Osteoblast (primary cell): ENCODE measurements at places on chromosomes 3 and 15. TPM values are rescaled to one million over a fixed set of nuclear protein-coding genes. Genes with fewer than 3 reads are reported as not detected.

Gene C3orf80
- 1.2 and 2.2 TPM in 2 replicates for total RNA-seq

DNA sequence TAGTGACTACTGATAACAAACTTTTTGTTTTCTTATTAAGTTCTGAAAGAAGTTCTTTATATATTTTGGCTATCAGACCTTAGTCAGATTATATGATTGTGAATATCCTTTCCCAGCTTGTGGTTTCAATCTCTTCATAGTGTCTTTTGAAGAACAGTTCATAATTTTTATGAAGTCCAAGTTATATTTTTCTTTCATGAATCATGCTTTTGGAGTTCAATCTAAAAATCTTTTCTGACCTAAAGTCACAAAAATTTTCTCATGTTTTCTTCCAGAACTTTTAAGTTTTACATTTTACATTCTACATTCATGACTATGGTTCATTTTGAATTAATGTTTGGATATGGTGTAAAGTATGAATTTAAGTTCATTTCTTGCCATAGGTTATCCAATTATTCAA lies 34.2 kb upstream of the OCA2 start:
- DNase-seq = peak; percentile 77

DNA sequence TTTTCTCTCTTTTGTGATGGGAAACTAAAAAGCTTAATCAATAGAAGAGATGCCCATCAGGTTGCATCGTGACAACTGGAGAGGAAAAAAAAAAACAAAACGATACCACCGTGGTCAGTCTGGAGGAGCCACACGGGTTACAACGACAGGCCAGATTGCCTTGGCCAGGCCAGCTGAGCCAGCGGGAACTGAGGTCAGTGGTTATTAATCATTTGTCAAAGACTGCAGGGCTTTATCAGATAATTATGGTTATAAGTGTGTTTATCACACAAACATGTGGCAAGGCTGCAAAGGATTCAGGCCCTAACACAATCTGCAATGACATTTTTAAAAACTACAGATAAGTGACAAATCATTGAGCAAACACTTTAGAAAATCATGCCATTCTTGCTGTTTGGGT lies 135.0 kb upstream of the FAM3D start:
- DNase-seq = no peak

Gene CYP8B1
- total RNA-seq = not detected in 2 replicates

- no peak for DNase-seq
Observed at GRCh38 chr15:63347074-63347857, 34.4 kb downstream of the CA12 start.

- DNase-seq = peak; percentile 78
Observed at GRCh38 chr15:83205725-83206324, 1.8 kb downstream of the HDGFL3 start.

DNA sequence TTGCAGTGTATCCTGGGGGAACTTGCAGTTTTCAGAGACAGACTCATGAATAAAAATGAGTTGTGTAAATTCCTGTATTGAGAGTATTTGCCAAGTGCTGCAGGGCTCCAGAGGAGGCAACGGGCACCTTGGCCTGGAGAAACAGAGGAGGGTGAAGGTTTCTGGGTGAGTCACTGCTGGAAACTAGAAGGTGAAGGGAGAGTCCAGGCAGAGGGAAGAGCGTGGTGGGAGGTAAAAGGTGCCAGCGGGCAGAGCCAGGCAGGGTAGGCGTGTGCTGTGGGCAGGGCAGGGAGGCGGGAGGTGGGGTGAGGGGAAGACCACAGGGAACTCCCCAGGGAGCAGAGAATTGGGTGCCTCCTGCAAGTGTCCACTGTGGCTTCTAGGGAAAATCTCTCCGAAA lies 120.8 kb downstream of the SLCO3A1 start:
- DNase-seq = no peak

- no peak for DNase-seq
Observed at GRCh38 chr3:59709702-59710553, 660.1 kb upstream of the CFAP20DC start.

- no peak for DNase-seq
Observed at GRCh38 chr3:71039332-71039731, 544.2 kb downstream of the FOXP1 start.

GRCh38 chr3:186458306-186459107 lies 85.7 kb downstream of the CRYGS start:
- DNase-seq = no peak

DNA sequence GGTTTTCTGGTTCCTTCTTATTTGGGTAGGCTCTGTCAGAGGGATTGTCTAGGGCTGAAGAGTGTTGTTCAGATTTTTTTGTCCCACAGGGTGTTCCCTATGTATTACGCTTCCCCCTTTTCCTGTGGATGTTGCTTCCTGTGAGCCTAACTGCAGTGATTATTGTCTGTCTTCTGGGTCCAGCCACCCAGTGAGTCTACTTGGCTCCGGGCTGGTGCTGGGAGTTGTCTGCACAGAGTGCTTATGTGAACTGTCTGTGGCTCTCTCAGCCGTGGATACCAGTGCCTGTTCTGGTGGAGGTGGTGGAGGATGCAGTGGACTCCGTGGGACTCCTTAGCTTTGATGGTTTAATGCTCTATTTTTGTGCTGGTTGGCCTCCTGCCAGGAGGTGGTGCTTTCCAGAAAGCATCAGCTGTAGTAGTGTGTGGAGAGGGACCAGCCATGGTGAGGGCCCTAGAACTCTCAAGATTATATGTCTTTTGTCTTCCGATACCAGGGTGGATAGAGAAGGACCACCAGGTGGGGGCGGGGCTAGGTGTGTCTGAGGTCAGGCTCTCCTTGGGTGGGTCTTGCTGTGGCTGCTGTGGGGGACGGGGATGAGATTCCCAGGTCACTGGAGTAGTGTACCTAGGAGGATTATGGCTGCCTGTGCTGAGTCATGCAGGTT lies 53.8 kb downstream of the CCDC66 start:
- no peak for DNase-seq

DNA sequence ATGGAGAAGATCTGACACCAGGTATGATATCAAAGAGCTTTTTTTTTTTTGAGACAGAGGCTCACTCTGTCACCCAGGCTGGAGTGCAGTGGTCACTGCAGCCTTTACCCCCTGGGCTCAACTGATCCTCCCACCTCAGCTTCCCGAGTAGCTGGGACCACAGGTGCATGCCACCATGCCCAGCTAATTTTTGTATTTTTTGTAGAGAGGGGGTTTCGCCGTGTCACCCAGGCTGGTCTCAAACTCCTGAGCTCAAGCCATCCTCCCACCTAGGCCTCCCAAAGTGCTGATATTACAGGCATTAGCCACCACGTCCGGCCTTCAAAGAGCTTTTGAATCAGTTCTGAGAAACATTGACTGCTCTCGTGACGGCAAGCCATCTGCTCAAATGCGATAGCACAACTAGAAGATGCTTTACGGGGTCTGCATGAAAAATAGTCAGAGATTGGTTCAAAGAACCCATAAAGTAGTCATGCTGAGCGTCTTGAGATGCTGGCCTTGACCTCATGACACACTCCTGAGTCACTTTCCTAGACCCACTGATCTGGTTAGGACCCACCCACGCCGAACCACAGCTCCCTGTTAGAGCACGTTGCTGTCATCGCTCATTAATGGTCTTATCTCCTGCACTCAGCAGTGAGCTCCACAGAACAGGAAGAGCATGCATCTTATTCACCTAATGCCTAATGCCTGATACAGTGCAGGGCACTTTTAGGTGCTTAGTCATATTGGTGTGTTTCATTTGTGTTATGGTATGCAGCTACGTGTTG lies 57.0 kb upstream of the NR2F2 start:
- no peak for DNase-seq

DNA sequence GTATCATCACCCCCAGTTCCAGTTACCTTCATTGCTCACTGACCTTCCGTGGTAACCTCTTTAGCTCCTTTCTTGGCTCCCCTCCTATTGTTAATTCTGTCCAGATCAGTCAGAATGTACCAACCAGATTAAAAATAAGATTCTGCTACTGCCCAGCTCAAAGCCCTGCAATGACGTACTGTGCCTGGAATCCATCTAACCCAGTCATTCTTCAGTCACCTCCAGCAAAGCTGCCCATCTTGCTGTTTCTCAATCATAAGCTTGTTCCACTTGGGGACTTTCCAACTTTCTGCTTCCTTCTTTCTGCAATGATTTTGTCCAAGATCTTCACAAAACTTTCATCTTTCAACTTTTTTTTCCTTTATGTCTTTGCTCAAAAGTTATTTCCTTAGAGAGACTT lies 512.0 kb upstream of the ZNF385D start:
- no peak for DNase-seq
